Daoy (cell line): ENCODE measurements at places on chromosomes 3 and 15. TPM values are rescaled to one million over a fixed set of nuclear protein-coding genes. Genes with fewer than 3 reads are reported as not detected.

GRCh38 chr3:24520976-24521419, 26.3 kb upstream of the THRB start:
- DNase-seq, result no peak

The FOXP1 gene
- 34.3 and 42.6 TPM in 2 replicates for total RNA-seq

GRCh38 chr15:89766357-89767311, 9.5 kb upstream of the MESP2 start:
- DNase-seq, result no peak

- peak; percentile 67 for DNase-seq
Measured at GRCh38 chr15:24862726-24863521, 91.9 kb upstream of the SNRPN start.

The ADGRG7 gene
- total RNA-seq, result not detected in 2 replicates

The SLC41A3 gene
- total RNA-seq, result 20.7 and 30.6 TPM in 2 replicates

DNA sequence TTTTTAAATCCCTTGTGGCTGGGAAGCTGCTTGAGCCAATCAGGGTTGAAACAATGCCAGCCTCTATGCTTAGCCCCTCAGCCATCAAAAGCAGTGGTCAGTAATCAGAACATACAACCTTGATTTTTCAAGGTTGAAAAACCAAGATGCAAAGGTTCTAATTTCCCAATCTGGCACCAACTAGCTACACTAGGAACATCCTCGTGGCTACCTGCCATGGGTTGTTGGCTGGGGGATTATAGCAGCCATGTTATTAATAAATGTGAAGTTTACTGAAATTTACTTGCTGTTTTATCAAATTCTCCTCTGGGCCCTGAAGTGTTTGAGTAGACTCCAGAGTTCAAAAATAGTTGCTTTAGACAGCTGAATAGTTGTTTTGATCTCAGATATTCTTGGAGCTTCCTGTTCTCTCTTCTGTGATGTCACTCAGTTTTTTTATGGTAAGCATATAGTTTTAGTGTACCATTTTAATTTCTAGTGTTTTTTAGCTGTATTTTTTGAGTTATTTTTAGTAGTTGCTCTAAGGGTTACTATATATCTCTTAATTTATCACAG, 31.9 kb downstream of the PCCB start:
- no peak for DNase-seq

The TTC21A gene
- 0.17 and 1.3 TPM in 2 replicates for total RNA-seq

The TRIM42 gene
- total RNA-seq, result not detected in 2 replicates

- DNase-seq, result no peak
Measured at GRCh38 chr3:169984292-169984691, 17.7 kb downstream of the SEC62 start.

DNA sequence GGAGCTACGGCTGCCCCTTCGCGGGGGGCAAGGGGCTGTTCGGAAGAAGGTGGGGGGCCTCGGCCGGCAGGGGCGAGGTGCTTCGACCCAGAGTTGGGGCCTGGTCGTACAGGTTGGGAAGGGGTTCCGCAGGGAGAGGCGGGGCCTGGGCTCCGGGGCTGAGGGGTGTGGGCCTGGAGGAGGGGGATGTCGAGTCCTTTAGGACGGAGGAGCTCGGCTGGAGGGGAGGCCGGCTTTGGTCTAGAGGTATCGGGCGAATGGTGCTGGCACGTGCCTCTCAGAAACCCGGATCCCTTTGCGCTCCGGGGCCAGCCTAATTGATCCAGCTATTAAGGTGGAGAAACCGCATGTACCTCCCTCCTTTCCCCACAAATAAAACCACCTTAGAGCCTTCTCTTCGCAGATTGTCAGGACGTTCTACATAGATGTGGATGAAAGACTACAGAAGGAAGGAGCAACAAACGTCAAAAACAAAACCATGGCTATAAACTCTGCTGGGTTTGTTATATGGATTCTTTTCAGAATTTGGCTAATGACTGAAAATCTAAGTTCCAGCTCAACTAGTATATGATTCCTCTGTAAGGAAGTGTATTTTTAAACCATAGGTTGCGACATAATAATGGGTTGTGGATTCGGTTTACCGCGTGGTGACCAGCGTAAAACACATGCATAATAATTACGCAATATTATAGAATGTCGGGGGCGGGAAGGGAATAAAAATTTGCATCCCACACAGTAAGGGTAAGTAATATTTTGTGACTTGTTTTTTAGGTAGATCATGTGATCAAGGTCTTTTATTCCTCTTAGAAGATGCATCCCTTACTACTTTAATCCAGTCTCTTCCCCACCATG, 644 bp upstream of the NGLY1 start:
- peak; percentile 28 for DNase-seq

- no peak for DNase-seq
Measured at GRCh38 chr3:48607519-48607918, 1.9 kb downstream of the UQCRC1 start.

The PLA2G4E gene
- total RNA-seq, result not detected in 2 replicates

- DNase-seq, result no peak
Measured at GRCh38 chr3:69203631-69204314, 81.4 kb upstream of the LMOD3 start.

The BOC gene
- 4.4 and 5.0 TPM in 2 replicates for total RNA-seq

The CHRFAM7A gene
- 8.4 and 17.5 TPM in 2 replicates for total RNA-seq

- no peak for DNase-seq
Measured at GRCh38 chr3:148219999-148220398, 477.7 kb upstream of the AGTR1 start.

- peak; percentile 11 for DNase-seq
Measured at GRCh38 chr15:57213862-57214261, 162.4 kb upstream of the CGNL1 start.

DNA sequence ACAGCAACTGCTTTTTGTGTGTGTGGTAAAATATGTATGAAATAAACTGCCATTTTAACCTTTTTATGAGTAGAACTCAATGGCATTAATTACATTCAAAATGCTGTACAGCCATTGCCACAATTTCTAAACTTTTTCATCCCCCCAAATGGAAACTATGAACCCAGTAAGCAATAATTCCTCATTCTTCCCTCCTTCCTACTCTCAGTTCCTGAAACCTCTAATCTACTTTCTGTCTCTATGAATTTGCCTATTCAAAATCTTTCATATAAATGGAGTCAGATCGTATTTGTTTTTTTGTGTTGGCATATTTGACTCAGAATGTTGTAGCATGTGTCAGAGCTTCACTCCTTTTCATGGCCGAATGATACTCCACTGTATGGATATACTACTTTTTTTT, 5.3 kb upstream of the BLM start:
- no peak for DNase-seq

The FRMD5 gene
- total RNA-seq, result 6.9 and 8.7 TPM in 2 replicates

DNA sequence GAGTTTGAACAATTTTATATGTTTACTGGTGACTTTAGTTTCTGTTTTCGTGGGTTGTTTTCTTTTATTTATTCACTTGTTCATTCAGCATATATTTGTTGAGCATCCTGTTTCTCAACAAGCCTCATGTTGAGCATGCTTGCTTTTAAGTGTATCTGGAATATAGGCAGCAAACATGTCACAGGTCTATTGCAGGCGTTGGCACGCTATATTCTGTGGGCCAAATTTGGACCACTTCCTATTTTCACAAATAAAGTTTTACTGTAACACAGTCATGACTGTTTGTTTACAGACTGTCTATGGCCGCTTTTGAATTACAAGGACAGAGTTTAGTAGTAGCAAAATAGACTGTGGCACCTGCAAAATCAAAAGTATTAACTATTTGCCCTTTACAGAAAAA, 89.6 kb downstream of the THRB start:
- no peak for DNase-seq

DNA sequence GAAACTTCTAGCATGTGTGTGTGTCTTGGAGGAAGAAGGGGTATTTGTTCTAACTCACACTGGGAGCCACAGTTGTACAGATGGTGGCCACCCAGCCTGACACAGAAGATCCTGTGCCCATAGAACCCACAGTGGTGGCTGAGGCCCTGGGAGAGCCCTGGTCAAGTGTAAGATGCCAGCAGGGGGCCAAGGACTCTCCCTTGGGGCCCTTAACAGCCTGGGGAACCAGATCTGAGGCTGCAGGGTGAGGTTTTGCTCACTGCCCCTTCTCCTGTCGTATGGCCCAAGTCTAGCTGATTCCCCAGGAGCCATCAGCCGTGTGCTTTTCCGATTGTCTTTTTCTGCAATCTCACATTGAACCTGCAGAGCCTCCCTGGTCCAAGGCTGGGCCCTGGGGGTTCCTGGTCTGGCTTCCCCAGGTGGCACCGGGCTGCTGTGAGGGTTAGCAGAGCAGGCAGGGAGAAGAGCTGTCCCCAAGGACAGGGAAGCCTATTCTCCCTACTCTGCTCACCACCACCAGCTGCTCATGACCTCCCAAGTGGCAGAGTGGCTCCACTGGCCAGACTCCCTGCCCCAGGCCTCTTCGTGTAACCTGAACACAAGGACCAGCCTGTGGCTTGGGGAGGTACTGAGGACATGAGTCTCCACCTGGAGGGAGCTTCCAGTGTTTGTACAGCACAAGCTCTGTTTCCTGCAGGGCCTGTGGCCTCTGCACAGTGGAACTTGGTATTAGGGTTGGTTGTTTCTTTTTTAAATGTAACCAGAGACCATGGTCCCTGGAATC, 51.9 kb downstream of the CA12 start:
- no peak for DNase-seq

- DNase-seq, result no peak
Measured at GRCh38 chr3:15978801-15979200, 181.0 kb upstream of the ANKRD28 start.

- DNase-seq, result no peak
Measured at GRCh38 chr15:60620708-60621107, 141.8 kb upstream of the ICE2 start.

The LDHAL6B gene
- total RNA-seq, result not detected in 2 replicates

The TTLL13 gene
- total RNA-seq, result 0.06 TPM in 1 of 2 replicates, not detected in the other

The P2RY12 gene
- total RNA-seq, result not detected in 2 replicates

DNA sequence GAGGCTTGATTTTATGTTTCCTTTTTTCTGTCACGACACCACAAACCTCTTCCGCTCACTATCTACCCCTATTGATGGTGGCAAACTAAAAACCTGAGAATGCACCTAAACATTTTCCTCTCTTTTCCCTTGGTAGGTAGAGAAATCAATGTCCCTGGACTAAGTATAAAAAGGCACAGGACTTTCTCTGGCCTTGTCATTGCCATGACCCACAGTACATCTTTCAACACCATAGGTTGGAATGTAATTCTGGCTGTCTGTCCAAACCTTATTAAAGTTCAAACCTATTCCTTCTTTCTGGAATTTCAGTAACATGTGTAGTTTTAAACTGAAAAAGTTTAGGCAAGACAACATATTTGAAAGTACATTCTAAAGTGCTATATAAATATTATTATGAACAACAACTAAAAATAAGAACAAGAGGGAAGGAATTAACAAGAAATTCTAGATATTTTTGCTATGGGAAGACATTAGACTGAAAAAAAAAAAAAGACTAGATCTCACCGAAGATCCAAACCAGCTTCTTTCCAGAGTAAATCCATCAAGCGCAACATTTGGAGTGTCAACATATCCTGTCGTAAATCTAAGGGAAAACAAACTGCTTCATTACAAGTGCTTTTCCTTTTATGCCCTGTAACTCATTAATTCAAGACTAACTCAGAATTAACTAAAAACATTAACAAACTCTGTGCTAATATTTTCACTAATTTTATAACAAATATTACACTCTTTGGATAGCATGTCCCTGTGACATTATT, 73.1 kb downstream of the FAIM start:
- no peak for DNase-seq

The CAPN3 gene
- 0.06 TPM in 1 of 2 replicates, not detected in the other for total RNA-seq

GRCh38 chr15:73691396-73691795, 7.2 kb downstream of the CD276 start:
- peak; percentile 37 for DNase-seq

DNA sequence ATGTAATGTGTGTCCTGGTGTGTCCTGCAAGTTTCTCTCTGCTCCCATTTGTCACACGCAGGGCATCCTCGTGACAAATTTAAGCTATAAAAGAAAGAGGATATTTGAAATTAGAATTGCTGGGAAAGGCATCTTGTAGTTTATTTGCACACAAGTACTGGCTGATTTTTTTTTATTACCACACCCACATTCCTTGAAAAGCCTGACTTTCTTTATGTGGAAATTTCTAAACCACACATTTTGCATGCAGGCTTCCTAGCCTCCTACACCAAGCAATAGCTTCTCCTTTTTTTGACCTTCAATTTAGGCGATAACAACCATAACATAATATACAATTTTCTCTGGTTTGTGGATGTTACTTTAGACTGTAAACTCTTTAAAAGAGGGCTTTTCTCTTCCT, 126.1 kb downstream of the SERPINI1 start:
- no peak for DNase-seq

The RNU5B-1 gene
- not detected in 2 replicates for total RNA-seq

- DNase-seq, result no peak
Measured at GRCh38 chr15:98150084-98150483, 189.6 kb downstream of the ARRDC4 start.

GRCh38 chr15:66730168-66731021, 28.4 kb downstream of the SMAD6 start:
- peak; percentile 64 for DNase-seq

- DNase-seq, result no peak
Measured at GRCh38 chr3:109109574-109109973, 8.4 kb downstream of the MORC1 start.

DNA sequence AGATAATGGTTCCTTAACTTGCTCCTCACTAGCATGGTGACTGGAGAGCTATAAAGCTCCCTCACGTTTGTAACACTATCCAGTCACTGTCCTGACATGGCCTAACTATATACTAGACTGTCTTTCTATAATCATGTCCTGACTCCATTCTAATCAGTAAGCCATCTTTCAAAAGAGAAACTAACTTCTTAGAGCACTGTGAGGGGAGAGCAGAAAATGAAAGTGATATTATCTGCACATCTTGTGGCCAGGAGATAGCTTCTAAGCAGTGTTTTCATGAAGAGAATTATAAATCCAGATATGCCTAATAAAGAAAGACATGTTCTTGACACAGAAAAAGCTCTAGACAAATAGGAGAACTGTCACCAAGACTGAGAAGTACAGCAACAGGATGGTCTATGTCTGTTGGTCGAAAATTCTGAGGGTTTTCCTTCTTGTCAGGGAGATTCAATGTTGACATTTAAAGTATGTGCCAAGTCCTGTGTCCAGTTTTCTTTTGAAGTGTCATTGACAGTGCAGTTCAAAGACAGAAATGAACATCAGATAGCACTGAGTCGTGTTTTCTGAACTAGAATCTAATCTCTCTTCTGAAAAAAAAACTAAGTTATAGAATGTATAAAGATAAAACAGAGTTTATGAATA, 230.6 kb upstream of the PEX5L start:
- DNase-seq, result no peak

DNA sequence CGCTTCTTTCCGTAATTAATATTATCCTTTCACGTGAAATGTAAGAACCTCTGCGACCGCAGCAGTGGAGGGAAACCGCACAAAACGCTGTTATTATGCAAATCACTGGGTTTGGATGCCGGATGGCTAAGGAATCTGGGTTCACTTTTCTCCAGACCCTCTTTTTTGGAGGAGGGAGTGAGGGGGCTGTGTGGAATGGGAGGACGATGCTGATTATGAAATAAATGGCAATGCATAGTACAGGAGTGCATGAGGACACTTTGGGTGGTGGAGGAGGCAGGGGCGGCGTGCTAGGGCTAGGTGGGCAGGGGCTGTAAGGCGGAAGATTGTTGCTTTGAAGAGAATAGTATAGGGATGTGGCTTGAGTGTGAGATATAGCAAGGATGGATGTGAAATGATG, 1.8 kb downstream of the CADM2 start:
- DNase-seq, result no peak

GRCh38 chr3:52053307-52054304, 2.8 kb downstream of the DUSP7 start:
- DNase-seq, result peak; percentile 33
